Activated CD4-positive, alpha-beta T cell treated with anti-CD3 and anti-CD28 coated beads for 4 hours (primary cell): ENCODE measurements at places on chromosomes 5 and 9.

- DNase-seq = no peak
Measured at GRCh38 chr5:138032028-138032571, 779 bp downstream of the FAM13B start.

GRCh38 chr5:151078490-151079262 is 2.2 kb downstream of the TNIP1 start:
- peak; percentile 64 for DNase-seq

DNA sequence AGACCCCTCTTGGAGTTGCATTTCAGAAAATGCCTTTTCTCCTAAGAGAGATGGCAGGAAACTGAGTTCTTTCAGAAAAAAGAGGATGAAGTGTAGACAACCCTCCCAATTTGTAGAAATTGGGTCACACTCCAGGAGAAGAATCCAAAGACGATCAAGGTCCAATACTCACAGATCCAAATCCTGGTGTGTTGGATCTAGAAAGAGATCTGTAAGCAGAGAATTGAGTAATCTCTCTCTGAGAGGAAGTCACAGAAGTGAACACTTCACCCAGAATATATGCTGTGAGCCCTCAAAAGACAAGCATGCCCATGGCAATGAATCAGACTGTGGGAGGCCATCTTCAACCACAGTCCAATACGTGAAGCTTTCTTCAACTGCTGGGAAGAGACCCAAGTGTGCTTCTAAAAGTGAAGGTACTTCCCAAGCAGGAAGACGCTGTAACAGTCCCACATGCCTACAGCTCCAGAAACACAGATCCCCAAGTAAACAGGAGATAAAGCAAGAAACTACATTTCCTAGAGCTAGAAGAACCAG is 182.7 kb downstream of the SMC2 start:
- no peak for DNase-seq

DNA sequence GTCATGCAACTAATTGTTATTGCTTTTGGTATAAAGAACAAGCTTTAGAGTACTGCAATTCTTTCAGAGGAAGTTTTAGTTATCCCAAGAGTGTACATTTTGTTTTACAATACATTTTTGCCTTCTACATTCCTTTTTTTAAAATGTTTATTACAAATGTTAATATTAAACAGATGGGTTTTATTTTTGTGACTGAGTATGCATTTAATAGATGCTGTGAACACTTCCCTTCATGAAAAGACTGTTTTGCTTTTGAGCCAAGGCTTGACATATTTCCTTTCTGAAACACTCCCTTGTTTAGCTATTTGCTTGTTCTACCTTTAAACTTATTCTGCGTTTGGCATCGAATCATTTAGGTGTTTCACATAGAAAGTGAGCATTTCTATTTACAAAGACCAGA is 14.8 kb upstream of the ZNF474 start:
- no peak for DNase-seq

DNA sequence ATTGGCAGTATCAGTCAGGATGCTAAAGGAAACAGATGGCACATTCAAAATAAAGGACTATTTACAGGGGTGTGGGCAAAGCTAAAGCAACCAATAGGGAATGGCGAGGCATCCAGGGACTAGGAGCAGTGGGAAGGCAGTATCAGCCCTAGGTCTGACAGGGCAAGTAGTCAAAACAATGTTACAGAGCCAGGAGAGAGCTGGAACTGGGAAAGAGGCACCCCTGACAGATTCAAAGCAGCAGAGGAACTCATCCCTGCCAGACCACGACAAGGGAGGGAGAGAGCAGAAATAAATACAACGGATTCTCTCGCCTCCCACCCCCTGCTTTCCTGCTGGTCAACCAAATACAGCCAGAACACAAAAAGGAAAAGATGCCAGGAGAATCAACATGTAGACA is 371.5 kb downstream of the NR2F1-AS1 start:
- no peak for DNase-seq
